ENCODE measurements at places on chromosomes 3 and 15.

DNA sequence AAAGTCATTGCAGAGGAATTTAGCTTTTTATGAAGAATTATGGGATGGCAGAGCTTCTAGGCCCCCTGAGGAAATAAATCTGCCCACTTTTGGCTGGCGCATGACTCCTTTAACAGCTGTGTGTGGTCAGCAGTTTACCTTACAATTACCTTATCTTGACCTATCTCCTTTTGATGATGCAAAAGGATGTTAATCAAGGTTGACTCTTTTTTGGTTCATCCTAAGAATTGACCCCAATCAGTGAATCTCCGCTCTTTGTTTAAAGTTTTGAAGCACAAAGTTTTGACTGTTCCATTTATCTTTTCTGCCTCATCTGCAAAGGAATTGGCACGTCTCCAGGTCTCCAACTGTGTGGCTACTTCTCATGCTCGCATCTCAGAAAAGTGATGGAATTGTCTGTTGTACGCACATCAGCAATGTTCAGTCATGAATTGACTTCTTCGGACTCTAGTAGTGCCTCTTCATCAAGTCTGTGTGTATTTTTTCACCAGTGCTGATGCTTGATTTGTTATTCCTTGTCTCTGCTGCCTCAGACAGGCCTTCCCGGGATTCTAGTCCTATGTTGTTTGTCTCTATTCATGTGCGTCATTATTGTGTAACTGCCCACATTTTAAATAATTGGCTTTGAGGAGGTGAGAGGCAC, 196.2 kb upstream of the CFAP20DC start:
- DNase-seq: no peak

- no peak for DNase-seq
Measured at GRCh38 chr15:48544778-48545177, 100.7 kb downstream of the FBN1 start.

DNA sequence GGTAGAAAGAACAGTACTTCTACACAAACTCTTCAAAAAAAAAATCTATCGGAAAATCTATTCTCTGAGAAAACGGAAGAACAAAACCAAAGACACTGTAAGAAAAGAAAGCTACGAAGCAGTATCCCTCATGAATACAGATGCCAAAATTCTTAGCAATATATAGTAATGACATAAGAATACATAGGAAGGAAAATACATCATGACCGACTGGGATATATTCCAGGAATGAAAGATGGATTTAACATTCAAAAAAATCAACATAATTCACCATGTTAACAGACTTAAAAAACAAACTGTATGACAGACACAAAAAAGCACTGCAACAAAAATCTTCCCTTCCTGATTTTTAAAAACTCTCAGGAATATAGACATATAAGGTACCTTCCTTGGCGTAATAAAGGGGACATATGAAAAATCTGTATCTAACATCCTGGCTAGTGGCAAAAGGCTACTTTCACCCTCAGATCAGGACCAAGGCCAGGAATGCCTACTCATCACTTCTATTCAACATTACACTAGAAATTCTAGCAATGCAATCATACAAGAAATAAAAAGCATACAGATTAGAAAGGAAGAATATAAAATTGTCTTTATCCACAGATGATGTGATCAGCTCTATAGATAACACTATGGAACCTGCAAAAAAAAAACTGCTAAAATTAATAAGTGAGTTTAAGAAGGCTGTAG, 77.6 kb upstream of the XXYLT1 start:
- DNase-seq: no peak

DNA sequence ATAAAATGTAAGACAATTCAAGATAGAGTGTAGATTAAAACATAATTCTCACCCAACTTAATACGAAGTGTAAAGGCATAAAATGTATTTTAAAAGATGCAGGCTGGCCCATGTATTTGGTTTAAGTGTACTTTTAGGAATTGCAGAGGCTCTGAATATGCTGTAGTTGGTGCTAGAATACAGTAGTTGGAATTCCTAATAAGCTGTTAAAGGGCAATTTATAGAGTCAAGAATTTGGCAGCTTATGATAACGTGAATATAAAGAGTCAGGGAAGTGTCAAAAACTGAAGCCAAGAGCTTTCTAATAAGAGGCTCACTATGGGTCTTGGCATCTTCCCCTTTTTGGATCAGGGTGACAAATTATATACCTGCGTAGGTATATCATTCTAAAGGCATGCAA, 36.5 kb downstream of the ADAMTS9 start:
- DNase-seq: no peak

- no peak for DNase-seq
Measured at GRCh38 chr3:139482206-139482605, 5.9 kb upstream of the RBP2 start.

GRCh38 chr3:31142139-31142538, 247.7 kb upstream of the GADL1 start:
- DNase-seq: no peak

DNA sequence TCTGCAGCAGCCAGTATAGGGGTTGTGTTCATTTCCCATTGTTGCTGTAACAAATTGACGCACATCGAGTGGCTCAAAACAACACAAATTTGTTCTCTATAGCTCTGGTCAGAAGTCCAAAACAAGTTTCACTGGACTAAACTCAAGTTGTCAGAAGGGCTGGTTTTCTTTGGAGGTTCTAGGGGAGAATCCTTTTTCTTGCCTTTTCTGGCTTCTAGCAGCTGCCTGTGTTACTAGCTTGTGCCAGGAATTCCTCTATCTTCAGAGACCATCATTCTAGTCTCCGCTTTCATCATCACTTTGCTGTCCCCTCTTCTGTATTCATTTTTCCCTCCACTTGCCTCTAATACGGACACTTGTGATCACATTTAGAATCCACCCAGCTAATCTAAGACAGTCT, 20.5 kb downstream of the GASK1A start:
- DNase-seq: no peak

DNA sequence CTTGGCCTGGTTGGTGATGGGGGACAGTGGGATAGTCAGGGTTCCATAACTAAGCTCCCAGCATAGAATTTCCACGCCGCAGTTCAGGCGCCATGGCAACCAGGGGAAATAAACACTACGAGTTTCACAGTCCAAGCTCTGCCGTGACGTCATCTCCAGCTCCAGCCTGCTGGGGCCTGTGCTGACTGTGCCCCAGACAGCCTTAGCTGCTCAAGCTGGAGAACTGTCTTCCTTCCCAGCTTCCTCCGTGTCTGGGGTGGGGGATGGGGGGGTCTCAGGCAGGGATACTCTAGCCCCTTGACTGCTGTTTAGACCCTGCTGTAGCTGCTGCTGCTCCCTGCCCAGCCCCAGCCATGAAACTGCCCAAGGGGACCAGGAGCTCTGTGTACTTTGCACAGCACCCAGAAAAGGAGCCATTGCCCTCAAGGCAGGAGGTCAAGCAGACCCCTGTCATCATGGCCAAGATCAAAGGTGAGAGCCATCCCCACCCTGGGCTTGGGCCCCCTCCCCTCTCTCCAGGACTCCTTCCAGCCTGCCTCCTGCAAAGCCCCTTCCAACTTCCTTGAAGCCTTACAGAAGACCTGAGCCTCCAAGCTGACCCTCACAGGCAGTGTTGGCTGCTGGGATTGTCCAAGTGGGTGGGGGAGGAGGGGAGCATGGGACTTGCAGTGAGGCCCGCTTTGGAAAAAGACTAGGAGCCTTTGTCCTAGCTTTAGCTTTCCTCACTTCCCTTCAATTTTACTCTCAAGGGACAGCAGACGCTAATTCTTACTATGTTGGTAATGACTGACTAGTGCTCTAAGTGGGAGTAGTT, 11.4 kb upstream of the CSPG4 start:
- peak; percentile 30 for DNase-seq

- peak; percentile 16 for DNase-seq
Measured at GRCh38 chr15:48352474-48353072, 21.3 kb downstream of the DUT start.

DNA sequence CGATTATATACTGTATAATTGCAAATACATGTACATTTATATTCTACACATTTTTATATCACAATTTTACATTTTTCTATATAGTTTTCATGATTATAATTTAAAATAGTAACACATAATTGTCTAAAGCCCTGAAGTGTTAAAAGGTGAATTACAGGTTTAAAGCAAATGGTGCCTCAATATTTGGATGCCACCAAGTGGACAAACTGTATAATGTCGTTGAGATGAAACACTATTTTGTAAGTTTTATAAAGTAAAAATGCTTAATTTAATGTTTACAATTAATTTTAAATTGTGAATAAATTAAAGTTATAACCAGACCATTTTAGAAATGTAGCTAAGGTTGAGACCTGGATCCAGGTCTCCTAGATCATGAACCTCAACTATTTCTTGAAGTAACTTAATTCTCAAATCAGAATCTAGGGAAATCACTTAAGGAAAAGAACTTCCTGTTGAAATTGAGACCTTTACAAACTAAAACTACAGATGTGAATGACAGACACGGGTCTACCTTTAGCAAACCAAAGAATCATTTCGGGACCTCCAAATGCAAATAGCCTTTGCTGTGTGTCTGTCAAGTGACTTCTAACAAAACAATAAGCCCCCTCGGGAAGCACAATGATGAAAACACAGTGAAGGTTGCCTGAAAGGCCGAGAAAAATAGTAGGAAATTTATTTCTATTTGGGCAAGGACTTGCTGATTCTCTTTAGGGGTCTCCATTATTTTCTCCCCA, 37.8 kb downstream of the EHHADH start:
- DNase-seq: no peak

DNA sequence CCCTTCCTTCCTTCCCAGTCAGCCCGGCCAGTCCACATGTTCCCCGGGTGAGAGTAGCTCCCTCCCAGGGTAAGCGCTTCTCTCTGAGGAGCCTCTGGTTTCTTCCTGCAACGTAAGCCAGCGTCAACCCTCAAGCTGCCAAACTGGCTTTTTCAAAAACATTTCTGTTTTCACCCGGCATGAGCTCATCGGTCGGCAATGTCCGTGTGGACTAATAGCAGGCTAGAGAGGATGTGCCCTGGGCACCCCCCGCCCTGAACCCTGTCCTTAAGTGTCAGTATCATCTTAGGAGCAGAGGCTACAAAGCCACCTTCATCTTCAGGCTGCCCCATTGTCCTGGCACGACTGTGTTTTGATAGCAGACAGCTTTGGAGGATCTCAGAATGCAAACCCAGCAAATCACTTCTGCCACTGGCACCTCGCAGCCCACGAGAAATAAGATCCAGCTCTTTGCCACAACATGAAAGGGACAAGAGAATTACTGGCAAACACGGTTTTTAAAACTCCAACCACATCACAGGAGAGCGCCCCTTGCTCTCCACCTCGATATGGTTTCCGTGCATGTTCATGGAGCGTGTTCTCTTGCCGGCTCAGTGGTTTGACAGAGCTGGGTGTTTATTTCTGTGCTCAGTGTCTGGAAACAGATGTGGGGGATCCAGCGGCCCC, 9.9 kb downstream of the ALDH1A3 start:
- DNase-seq: no peak

GRCh38 chr15:48355377-48355776, 24.1 kb downstream of the DUT start:
- no peak for DNase-seq

DNA sequence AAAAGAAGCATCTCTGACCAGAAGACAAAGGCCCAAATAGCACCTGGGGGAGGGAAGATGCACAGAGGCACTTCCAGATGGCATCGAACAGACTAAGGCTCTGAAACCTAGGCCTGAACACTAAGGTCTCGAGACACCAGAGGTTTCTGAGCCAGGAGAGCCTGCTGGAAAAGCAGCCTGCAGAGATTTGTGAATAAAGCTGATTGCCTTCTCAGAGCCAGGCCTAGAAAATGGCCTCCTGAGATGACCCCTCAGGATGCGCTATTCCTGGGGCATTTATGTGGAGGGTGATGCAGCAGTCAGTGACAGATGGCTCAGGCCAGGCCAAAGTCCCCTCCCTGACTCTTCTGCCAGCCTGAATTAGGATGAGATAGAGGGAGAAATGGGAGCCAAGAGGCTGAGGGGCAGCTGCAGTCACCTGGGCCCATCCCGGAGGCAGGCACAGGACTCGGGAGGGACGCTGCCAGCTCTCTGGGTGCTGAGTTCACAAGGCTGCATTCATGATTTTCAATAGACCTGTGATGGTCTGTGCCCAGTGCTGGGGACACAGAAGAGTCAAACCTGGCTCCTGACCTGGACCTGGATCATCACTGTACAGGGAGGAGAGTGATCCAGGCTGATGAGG, 6.9 kb downstream of the PRSS50 start:
- DNase-seq: no peak

- no peak for DNase-seq
Measured at GRCh38 chr3:187305881-187306280, 14.3 kb upstream of the MASP1 start.

DNA sequence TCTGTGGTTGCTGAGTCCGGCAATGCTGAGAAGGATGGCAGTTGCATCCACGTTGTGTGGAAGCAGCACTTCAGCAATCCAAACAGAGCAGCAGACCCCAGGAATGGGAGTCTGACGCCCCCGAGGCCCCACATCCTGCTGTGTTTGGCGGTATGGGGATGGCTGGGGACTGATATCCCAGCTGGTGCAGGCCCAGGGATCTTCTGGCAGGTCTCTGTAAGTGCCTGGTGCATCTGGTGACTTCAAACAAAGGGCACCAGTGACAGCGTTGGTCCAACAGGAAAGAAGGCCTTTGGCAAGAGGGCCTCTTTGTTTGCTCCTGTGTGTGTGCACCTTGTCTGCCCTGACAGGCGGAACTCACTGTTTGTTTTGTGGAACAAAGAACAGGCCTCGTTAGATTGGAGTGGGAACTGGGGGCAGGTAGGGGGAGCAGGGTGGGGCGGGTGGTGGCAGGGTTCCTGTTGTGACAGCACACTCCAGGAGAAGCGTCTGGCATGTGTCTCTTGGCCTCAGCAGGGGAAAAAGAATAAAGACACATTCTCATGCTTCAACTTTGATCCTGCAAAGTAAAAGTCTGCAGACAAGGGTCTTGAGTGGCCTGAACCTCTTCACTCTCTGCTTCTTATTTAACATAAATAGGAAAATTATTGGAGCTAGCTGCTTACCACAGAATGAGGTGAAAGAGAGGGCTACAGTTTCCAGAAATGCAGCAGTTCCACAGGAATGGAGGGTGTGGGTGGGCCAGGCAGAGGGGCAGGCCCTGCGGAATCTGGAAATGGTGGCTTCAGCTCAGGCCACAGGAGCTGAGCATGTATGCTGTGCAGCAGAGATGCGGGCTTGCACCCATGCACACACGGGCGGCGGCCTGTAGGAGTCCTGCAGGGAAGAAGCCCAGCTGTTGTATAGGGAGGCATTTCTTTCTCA, 94.5 kb upstream of the MYZAP start:
- no peak for DNase-seq

GRCh38 chr3:98333989-98334606, 19.6 kb upstream of the OR5K4 start:
- no peak for DNase-seq

GRCh38 chr15:42494998-42495360, 455 bp upstream of the SNAP23 start:
- DNase-seq: no peak

- no peak for DNase-seq
Measured at GRCh38 chr3:15964605-15965442, 167.0 kb upstream of the ANKRD28 start.

- DNase-seq: peak; percentile 9
Measured at GRCh38 chr15:60255390-60255789, 142.4 kb downstream of the ANXA2 start.

- no peak for DNase-seq
Measured at GRCh38 chr3:129604767-129605166, 1.7 kb downstream of the PLXND1 start.

Data from stimulated activated CD4-positive, alpha-beta T cell treated with anti-CD3 and anti-CD28 coated beads, Interleukin-15, amount 100 ng/mL, for 48 hours (primary cell).